HEK293T (cell line): ENCODE measurements at places on chromosomes 4 and X.

- DNase-seq = no peak
These were observed 349.3 kb upstream of the GALNT7 start for GRCh38 chr4:172819353-172819752.

DNA sequence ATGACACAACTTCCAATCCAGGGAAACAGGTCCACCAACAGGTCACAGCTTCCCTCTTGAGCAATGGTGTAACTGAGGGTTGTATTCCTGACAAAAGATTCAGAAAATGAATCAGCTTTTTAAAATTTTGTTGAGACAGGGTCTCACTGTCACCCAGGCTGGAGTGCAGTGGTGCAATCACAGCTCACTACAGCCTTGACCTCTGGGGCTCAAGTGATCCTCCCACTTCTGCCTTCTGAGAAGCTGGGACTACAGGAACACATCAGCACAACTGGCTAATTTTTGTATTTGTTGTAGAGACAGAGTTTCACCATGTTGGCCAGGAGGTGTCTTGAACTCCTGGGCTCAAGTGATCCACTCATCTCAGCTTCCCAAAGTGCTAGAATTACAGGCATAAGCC, 43.7 kb downstream of the SAT1 start:
- DNase-seq = no peak

DNA sequence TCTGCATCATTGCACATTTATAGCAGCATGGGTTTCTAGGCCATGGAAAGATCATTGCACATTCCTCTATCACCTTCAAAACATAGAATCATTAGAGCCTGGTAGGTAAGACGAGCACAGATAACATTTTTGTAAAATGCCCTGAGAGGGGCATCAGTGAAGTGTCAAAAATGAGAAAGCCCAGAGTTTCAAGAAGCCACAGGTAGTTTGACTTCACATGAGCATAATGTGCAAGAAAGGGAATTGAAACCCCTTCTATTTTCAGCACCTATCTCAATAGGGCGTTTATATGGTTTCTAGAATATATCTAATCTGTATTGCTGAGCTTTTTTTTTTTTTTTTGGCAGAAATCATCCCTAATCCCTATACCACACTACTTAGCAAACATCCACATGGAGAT, 2441.7 kb downstream of the ARAP2 start:
- no peak for DNase-seq

DNA sequence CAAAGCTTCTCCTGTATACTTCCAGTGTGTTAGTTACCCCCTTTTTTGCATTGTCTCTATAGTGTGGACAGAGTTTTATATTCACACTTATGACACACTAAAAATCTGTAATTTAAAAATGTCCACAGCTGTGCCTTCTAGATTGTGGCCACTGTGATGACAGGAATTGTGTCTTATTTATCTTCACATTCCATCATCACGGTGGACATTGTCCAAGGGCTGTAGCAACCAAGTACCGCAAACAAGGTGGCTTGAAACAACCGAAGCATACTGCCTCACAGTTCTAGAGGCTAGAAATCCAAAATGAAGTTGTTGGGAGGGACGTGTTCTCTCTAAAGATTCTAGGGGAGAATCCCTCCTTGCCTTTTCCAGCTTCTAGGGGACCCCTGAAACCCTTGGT, 32.3 kb downstream of the CHRNA9 start:
- DNase-seq = no peak

DNA sequence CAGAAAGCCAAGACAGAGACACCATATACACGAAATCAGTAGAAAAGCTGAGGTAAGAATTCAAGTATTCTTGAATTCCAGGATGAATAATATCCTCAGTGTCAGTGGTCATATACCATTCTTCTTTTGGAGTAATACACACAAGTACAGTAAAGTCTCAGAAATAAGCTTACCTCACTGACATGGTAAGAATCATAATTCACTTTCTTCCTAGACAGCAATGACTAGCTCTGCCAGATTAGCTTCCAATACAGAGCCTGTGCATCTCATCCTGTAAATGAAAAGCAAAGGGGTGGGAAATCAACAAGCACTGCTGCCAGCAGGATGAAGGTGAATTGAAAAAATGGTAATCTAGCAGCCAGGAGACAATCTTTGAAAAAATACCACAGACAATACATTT, 31.2 kb upstream of the VSIG4 start:
- DNase-seq = no peak

- no peak for DNase-seq
These were observed 25.6 kb downstream of the PPP2R2C start for GRCh38 chr4:6446538-6447451.

DNA sequence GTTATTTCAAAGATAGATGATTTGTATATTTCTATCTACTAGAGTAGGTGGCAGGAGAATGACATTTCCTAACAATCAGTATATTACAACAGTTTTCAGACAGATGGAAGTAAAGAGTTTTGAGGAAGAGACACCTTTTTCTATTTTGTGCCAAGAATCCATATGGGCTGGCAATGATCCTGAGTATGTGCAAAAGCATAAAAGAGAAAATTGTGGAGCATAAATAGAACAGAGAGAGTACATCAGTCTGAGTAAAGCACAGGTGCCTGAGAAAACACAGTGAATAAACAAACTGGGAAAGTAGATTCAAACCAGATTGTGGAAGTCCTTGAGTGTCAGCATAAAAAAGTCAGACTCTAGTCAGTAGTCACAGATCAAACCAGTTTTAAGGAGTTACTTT, 96.8 kb upstream of the WDR44 start:
- DNase-seq = no peak

DNA sequence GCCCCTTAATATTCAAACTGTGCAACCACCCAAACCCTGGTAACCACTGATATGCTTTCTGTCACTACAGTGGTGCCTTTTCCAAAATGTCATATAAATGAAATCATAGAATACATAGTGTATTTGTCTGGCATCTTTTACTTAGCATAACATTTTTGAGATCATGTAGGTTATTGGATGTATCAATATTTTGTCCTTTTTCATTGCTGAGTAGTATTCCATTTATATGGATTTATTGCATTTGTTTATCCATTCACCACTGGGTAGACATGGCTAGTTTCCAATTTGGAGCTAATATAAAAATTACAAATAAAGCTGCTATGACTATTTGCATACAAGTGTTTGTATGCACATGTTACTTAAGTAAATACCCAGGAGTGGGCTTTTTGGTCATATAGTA, 121.6 kb downstream of the TMEM144 start:
- no peak for DNase-seq

DNA sequence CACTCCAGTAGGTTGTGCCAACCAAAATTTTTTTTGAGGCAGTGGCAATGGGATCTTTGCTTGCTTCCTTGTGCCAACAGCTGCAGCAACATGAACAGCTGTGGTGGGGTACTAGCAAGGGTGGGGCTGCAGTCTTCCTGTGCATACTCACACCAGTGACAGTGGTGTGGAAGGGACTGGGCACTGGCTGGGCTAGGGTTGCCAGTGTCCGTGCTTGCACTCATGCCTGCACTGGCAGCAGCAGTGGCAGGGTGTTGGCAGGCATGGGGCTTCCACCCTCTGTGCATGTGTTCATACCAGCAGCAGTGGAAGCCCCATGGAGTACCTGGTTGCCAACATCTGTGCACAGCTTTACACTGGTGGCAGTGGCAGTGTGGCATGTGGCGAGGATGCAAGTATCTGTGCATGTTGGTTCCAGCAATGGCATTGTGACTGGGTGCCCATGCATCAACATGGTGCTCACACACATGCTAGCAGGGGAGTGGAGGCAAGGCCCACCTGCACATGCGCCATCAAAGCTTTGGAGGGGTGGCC, 1312.6 kb downstream of the PCDH18 start:
- no peak for DNase-seq

DNA sequence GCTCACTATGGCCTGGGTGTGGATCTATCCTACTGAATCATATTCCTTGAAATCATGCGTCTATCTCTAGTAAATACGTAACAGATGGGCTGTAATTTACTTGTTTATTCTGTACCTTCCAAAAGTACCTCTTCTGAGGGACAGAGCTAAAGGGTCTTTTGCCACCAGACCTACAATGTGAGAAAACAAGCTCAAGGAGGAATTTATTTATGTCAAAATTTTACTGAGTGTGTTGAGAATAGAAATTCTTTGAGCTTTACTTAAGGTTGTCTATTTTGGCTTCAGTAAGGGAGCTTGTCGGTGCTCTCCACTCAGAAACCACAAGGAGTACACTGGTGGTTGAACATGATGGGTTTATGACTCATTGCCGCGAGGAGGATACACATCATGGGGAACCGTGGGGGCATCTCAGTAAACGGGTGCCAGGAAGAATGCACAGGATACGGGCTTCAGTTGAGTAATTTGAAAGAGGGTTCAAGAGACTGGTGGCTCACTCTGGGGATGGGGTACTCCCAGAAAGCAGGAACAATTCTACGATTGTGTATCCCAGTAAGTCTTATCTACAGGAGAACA, 3.0 kb downstream of the ANK2 start:
- DNase-seq = no peak

DNA sequence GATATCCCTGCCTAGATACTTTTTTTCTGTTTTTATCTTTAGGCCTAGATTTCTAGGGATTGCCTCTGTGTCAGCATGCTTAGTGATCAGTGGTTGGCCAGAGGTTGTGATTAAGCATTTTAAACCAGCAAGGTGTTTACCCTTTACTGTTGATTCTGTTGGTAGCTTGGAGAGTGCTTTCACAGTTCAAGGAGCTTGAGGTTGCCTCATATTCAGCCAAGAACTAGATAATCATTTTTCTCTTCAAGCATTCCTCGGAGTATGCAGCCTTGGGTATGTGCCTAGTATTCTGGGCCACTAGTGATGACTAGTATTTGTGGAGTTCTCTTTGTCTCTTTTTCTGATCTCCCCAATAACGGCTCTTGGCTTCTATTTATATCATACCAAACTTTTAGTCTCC, 20.4 kb downstream of the APOOL start:
- DNase-seq = no peak

DNA sequence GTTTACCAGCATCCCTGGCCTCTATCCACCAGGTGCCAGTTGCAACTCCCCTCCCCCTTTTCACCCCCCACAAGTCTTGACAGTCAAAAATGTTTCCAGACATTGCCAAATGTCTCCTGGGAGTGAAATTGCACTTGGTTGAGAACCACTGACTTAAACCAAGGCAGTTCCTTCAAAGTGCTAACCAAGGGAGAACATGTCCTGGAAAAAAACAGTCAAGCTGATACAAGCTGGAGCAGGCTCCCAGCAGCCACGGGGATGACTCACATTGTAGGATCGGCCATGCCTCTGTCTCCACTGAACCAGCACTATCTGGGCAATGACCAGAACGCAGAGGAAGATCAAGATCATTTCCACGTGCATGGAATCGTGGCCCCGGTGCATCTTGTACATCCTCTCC, 11.4 kb downstream of the RNF175 start:
- no peak for DNase-seq

GRCh38 chr4:156242390-156242789, 288.7 kb upstream of the CTSO start:
- peak; percentile 22 for DNase-seq

- DNase-seq = no peak
These were observed 253.5 kb downstream of the PCDH10 start for GRCh38 chr4:133402616-133403015.

GRCh38 chr4:164373021-164373420, 380.9 kb upstream of the SMIM31 start:
- DNase-seq = no peak

DNA sequence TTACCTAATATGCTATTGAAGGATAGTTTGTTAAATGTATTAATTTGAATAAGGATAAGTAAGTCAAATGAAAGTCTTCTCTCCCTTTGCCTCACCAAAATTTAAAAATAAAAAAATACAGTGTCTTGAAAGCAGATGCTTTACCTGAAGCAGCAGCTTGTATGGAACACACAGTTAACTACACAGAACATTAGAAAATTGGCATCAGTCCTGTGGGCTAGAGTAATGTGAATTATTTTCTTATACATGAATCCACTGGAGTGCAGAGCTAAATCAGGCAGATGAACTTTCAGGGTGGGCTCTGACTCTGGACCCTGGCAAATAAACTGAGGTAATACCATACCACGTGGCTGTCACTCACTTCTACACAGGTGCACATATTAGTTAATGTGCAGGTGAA, 348.0 kb downstream of the FSTL5 start:
- no peak for DNase-seq

- no peak for DNase-seq
These were observed 8.7 kb upstream of the FAM47A start for GRCh38 chrX:34140816-34141215.

DNA sequence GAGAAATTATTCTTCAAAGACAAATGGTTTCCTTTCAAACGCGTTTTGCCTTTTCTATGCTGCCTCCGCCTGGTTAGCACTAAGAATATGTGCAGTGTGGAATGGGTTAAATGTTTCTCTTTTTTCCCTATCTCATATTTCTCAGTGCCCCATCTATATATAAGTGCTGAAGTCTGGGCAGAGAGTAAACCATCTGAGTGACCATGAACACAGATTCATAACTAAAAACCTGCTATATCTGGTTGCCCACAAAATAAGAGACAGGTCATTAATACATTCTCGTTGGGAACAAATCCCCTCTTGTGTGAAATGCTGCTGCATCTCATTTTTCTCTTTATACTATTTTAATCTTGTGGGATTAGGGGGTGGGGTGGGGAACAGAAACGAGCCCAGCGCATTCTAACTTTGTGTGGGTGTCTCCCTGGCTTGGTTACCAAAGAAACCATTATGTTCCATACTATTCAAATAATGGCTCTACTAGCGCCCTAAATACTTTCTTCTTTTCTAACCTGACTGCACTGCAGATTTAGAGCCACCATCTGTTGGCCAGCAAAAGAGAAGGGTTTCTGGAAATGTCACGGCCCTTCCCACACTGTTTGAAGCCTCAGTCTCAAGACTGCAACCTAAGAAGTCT, 42.2 kb upstream of the PTCHD1 start:
- DNase-seq = no peak

- no peak for DNase-seq
These were observed 133.3 kb downstream of the STK32B start for GRCh38 chr4:5184606-5185005.
